ENCODE measurements at places on chromosomes 3 and 15.

DNA sequence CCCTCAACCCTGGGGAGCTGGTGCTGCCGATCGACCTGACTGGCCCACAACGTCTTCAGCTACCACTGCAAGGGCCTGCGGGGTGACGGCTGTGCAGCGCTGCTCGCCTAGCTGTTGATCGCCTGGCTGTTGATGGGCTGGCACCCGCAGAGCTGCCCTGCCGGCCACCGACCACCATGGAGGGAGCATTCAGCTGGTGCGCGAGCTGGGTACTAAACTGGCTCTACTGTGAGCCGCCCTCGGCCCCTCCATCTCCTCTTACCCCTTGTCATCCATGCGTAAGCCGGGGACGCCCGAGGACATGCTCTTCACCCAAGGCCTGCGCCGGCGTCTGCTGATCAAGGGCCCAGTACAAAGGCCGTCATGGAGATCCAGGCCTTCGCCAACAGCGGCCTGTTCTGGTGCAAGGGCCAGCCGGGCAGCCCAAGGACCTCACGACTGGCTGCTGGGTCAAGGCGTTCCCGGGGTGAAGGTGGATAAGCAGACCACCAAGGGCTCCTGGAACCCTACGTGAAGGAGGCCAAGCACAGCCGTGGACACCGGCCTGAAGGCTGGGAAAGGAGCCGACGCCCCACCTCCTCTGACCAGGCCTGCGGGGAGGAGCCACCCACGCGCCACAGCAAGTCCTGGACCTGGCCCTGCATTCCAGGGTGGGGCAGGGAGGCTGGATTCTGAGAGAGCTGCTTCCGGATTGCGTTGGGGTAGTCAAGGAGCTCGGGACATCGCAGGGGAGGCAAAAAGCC, 46.9 kb downstream of the SFMBT1 start:
- DNase-seq: no peak

- no peak for DNase-seq
Measured at GRCh38 chr3:119600732-119601131, 3.0 kb downstream of the PLA1A start.

DNA sequence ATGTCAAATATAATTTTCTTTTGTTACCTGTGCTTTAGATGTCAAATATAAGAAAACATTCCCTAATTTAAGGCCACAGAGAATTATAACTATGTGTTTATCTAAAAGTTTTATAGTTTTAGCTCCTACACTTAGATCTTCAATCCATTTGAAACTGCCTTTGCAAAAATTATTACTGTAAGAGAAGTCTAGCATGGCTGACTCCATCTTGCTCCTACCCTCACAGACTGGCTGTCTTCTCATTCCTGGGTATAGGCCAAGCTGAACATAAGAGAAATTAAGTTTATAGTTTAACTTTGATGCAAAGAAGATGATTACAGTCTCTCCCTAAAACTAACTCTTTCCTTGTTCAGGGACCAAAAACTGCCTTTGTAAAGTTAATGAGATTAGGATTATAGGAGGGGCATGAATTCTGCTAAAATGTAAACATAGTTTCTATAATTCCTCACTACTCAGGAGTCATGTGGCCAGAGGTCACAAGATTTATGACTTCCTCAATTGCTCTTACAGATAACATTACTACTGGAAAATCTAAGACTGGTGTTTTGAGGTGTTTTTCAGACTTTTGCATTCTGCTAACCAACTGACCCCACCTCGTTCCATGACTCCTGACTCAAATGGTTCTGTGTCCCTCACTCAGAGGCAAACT, 184.0 kb downstream of the BCHE start:
- no peak for DNase-seq

GRCh38 chr3:179227349-179227748, 23.6 kb downstream of the KCNMB3 start:
- DNase-seq: no peak

GRCh38 chr3:107847791-107848190, 243.0 kb downstream of the CD47 start:
- DNase-seq: no peak

- DNase-seq: peak; percentile 83
Measured at GRCh38 chr15:80588801-80589200, 106.3 kb upstream of the ABHD17C start.

GRCh38 chr15:39084674-39085530, 496.0 kb upstream of the THBS1 start:
- DNase-seq: no peak

DNA sequence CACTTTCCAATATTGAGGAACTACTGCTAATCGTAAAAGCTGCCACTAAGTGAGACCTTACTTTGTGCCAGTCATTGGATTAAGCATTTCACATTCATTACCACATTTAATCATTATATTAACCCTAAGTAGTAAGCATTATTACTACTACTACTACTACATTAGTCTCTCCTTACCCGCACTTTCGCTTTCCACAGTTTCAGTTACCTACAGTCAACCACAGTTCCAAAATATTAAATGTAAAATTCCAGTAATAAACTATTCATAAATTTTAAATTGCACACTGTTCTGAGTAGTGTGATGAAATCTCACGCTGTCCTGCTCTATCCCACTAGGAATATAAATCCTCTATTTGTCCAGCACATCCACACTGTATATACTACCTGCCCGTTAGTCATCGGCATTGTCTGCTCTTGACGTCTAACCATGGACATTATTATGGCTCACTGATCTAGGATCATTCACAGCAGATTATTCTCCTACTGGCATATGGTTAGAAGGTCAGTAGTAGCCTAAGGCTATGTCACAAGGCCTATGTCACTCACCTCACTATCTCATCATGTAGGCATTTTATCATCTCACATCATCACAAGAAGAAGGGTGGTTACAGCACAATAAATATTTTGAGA, 121.1 kb downstream of the GSK3B start:
- no peak for DNase-seq

GRCh38 chr3:135271177-135272025, 476.3 kb downstream of the EPHB1 start:
- DNase-seq: no peak

GRCh38 chr3:126161309-126161708, 19.1 kb downstream of the ALDH1L1 start:
- DNase-seq: no peak

GRCh38 chr3:27507515-27508266, 23.5 kb upstream of the SLC4A7 start:
- DNase-seq: no peak

GRCh38 chr3:14405360-14406238, 3.2 kb downstream of the SLC6A6 start:
- DNase-seq: no peak

- DNase-seq: no peak
Measured at GRCh38 chr3:23797491-23797890, 8.3 kb upstream of the UBE2E1 start.

GRCh38 chr15:90576711-90577389, 47.1 kb downstream of the CRTC3 start:
- DNase-seq: no peak

GRCh38 chr3:123328851-123329635, 119.8 kb downstream of the ADCY5 start:
- peak; percentile 7 for DNase-seq

- DNase-seq: no peak
Measured at GRCh38 chr3:172148241-172148640, 108.9 kb downstream of the FNDC3B start.

- DNase-seq: no peak
Measured at GRCh38 chr15:58182460-58183163, 44.4 kb downstream of the AQP9 start.

GRCh38 chr3:167843886-167844285, 108.4 kb downstream of the SERPINI1 start:
- DNase-seq: no peak

- no peak for DNase-seq
Measured at GRCh38 chr15:73919706-73920105, 6.6 kb upstream of the LOXL1 start.

- no peak for DNase-seq
Measured at GRCh38 chr3:94529816-94530215, 467.0 kb downstream of the NSUN3 start.

GRCh38 chr3:188154809-188155574, 1.0 kb downstream of the LPP start:
- no peak for DNase-seq

DNA sequence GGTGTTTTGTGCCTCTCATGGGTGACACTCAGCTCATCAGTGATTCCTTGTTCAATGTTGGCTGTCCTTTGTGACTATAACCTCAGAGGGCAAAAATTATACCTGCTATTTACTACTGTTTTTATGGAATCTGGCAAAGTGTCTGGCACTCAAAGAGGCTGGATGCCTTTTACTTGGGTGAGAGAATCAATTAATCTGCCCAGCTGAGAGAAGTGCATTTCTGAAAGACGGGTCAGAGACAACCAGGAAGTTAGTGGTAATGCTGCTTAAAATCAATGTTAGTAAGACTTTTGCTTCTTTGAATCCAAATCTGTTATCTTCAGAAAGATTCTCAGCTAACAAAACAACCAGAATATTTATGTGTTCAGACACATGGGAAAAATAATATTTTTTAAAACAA, 436.2 kb upstream of the SUCLG2 start:
- DNase-seq: no peak

- DNase-seq: no peak
Measured at GRCh38 chr15:54304321-54304720, 326.1 kb downstream of the UNC13C start.

DNA sequence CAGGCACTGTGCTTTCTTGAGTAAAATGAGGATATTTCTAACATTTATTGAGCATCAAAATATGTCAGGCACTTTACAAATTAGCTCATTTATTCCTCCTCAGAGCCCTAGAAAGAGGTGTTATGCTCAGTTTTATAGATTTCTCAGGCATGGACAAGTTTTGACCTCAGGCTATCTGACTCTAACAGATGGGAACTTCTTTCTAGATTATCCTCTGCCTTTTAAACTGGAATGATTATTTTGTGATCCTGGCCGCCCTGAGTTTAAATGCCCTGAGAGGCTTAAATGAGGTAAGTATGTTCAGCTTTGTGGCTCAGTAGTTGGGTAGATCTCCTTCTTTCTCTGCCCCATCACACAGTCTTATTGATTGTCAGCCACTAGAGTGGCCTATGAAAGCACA, 32.3 kb upstream of the ATP1B3 start:
- DNase-seq: no peak

DNA sequence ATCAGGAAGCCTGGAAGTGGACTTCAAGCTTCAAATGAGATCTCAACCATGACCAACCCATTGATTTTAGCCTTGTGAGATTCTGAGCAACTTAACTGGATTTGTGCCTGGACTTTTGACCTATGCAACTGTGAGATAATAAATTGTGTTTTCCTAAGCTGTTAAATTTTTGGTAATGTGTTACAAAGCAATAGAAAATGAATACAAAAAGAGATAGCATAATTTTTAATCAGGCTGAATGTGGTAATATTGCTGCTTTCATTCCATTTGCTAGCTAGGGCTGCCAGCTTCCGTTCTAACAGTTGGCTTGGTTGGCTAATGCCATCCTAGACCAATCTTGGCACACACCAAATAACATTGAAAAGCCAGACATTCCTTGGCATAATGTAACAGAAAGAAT, 12.2 kb downstream of the PROS1 start:
- no peak for DNase-seq

DNA sequence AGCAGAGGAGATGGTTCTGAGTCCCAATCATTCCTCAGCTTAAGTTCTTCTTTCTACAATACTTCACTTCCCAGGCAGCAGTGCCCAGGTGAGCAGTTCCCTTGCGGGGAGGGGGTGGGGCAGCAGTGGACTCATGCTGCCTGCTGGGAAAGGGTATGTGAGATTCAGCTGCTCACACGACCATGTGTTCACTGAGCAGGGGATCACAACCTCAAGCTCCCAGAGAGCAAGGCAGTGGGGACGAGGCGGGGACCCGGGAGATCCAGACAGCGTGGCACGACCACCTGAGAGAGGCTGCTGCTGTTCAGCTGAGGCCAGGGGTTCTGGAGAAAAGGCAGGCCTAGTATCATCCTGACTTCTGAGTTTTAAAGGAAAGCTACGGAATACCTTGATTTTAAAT, 166.6 kb downstream of the XXYLT1 start:
- DNase-seq: no peak

DNA sequence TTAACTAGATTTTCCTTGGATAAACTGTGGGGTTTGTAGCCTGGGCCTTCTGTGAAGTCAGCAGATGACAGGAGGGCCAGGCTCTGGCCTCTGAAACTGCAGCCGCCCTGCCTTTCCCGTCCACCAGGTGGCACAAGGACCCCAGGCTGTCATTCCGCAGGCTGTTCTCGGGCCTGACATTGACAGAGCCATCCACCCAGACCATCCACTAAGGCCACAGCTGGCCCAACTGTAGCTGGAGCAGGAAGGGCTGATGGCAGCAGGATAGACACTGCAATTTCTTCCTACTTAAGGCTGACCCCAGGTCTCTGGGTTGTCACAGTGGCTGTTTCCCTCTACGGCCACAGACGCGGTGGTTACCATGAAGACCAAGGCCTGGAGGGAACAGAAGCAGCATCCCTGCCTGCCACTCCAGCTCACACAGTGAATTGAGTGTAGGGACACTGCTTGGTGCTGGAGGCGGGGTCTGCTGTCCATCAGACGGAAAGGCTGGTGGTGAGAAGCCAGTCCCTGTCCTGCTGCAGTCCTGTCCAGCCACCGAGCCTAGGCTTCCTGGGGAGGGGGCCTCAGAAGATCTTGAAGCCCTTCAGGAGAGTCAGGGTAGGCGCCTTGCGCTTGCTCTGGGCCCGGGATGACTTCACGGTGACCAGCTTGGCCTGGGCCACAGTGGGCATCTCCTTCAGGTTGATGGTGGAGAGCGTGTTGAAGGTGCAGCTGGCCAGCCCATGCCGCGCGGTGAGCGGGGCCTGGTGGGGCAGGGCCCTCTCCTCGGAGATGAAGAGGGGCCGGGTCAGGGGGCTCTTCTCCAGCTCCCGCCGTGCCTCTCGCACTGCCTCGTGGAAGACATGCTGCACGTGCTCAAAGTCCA, 9.4 kb downstream of the SLC51B start:
- DNase-seq: no peak

DNA sequence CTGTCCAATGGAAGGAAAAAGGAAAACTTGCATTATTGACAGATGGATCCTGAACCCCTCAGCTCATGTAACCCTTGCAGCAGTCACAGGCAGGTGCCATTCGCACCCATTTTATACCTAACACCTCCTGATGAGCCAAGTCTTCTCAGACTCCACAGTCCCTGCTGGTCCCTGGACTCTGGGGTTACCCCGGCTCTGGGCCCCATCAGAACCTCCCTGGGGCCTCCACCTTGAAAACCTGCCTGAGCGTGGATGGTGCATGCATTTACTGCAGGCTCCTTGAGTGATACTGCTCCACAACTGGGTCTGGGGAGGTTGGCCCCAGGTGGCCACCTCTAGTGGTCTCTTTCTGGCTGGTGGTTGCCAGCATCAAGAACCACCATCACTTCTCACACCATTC, 15.9 kb upstream of the DOCK3 start:
- no peak for DNase-seq

- no peak for DNase-seq
Measured at GRCh38 chr3:114504941-114505628, 211.3 kb downstream of the TIGIT start.

Measured in amniotic stem cell (primary cell).